ENCODE measurements at places on chromosomes 2 and 18.

- DNase-seq, result no peak
These were observed 28.8 kb upstream of the GPR55 start for GRCh38 chr2:230953845-230954244.

GRCh38 chr18:45844938-45845337, 19.5 kb downstream of the SIGLEC15 start:
- DNase-seq, result no peak

DNA sequence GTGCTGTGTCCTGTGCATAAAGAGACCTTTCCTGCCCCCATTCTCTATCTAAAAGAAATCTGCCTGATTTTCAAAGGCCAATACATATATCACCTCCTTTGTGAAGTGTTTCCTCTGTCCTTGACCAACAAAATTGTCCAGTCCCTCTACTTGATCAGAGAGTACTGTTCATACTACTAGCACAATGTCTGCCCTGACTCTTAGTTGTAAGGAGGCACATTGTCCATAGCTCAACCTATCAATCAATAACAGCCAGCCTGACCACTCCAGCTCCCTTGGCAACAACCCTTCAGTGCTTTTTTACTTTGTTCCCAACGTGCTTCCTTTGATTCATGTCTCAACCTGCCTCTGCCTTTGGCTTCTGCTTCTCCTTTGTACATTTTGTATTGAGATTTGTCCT, 398.9 kb downstream of the TRIB2 start:
- DNase-seq, result no peak

DNA sequence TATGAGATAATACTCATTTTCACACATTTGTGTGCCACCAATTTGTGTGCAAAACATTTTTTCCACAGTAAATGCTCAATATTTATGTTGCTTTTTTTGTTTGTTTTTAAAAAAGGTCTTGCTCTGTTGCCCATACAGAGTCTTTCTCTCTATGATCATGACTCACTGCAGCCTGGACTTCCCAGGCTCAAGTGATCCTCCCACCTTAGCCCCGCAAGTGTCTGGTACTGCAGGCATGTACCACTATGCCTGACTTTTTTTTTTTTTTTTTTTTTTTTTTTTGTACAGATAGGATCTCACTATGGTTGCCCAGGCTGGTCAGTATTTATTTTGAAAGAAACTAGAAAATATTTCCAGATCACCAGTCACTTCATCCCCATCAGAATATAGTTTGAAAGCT, 297.8 kb upstream of the GYPC start:
- DNase-seq, result no peak

- no peak for DNase-seq
These were observed 113.7 kb downstream of the NAB1 start for GRCh38 chr2:190762566-190762965.

DNA sequence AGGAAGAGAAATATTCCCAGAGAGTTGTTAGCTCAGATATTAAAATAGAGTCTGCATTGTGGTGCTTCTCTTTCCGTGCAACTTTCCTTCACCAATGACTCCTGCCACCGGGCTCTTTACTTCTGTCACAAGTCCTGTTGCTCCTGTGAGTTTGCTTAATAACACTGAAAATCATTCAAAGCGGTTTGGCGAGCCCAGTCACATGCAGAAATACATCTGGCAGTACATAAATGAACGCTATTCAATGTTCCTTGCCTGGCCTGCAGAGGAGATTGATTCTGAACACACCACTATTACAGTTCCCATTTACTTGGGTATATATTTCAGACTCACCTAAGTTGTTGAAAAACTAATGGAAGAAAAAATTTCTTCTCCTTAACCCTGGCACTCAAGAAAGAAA, 276.6 kb downstream of the ZNF521 start:
- no peak for DNase-seq

GRCh38 chr2:9232886-9233285, 26.3 kb downstream of the ASAP2 start:
- no peak for DNase-seq

DNA sequence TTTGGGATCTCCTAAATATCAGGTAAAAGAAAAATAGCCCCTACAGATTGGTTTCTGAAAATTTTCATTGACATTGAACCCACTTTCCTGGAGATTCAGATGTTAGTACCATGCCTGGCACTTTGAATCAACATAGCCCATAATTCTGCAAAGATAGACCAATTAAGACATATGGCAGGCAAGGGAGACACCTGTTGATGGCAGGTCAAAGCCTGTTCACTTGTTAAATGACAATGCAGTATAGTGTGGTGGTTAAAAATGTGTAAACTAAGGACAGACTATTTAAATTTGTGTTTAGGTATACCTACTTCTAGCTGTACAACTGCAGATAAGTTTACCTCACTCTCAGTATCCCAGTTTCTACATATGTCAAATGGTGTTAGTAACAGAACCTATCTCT, 178.1 kb upstream of the MMADHC start:
- no peak for DNase-seq

- DNase-seq, result no peak
These were observed 9.5 kb upstream of the ZBTB7C start for GRCh38 chr18:48418539-48419276.

DNA sequence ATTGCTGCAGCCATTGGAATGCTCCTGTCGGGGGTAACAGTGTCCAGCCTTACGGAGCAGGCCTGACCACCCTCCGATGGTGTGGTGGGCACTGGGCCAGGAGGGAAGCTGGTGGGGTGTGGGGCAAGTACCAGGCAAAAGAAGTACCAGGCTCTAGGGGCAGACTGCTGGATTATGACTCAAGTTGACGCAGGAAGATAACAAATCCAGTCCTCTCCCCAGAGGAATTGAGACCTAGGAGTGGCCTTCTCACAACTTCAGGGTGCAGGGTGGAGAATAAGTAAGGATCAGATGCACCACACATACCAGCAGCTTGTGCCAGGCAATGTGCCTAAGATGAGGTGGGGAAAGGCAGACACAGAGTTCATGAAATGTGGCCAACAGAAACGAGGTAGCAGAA, 37.9 kb downstream of the SEMA4F start:
- no peak for DNase-seq

DNA sequence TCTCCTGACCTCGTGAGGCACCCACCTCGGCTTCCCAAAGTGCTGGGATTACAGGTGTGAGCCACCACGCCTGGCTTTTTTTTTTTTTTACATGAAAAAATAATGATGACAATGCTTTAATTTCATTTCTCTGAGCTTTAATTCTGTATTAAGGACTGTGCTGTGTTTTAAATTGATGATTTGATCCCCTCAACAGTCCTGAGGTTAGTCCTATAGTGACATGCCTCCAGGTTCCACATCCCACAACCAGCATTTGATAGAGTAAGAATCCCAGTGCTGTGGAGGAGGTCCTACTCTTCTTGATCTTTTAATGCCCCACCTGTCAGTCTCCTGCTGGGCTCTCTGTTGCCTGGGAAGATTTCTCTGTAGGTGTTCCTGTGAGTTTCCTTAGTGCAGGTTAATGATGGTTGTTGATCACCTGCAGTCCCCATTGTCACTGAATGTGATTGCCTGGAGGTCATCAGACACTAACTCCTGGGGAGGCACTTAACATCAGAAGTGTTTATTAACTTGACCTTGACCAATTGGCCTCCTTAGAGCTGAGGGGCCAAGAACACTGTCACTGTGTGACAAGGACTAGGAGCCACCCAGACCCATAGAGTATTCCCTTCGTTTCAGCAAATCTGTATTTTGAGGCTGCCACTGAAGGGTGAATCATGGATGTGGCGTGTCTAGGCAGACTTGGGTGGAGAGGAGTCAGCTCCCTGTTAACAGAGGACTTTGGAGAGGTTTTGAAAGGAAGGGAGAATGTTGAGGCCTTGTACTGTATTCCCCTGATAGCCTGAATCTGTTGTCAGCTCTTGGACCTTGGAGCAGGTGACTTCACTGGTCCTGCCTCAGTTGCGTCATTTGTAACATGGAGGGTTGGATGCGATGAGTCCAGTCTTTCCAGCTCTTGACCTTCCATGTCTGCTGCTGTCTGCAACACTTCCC, 11.5 kb downstream of the ASAP2 start:
- no peak for DNase-seq

DNA sequence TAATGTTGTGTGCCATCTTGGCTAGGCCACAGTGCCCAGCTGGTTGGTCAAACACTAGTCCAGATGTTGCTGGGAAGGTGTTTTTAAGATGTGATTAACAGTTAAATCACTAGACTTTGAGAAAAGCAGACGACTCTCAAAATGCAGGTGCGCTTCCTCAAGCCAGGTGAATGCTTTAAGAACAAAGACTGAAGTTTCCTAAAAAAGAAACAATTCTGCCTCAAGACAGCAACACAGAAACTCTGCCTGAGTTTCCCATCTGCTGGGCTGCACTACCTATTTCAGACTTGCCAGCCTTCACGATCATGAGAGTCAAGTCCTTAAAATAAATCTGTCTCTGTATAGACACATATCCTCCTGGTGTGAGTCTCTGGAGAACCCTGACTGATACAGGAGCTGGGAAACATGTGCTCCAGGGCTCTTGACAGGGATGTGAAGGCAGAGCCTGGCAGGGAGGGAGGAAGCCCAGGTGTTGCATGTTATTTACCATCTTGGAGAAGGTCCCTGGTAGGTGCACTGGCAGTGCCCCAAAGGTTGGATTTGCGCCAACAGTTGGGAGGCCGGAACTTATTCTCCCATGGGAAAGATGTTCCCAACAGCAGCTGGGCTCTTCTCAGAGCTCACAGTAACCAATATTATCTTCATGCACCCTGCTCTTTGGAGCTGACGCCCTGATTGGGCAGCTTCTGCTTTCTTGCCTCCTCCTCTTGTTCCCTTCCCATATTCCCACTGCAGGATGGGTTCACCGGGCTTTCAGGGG, 43.9 kb downstream of the ST6GAL2 start:
- no peak for DNase-seq

- no peak for DNase-seq
These were observed 90.3 kb downstream of the CLHC1 start for GRCh38 chr2:55141572-55142413.

GRCh38 chr18:498931-499775, 1.3 kb downstream of the COLEC12 start:
- DNase-seq, result no peak

- DNase-seq, result no peak
These were observed 68.9 kb upstream of the FZD7 start for GRCh38 chr2:201964631-201965206.

- DNase-seq, result no peak
These were observed 315.5 kb downstream of the RPRM start for GRCh38 chr2:153163055-153163454.

- no peak for DNase-seq
These were observed 70.6 kb downstream of the DAW1 start for GRCh38 chr2:227942021-227942420.

DNA sequence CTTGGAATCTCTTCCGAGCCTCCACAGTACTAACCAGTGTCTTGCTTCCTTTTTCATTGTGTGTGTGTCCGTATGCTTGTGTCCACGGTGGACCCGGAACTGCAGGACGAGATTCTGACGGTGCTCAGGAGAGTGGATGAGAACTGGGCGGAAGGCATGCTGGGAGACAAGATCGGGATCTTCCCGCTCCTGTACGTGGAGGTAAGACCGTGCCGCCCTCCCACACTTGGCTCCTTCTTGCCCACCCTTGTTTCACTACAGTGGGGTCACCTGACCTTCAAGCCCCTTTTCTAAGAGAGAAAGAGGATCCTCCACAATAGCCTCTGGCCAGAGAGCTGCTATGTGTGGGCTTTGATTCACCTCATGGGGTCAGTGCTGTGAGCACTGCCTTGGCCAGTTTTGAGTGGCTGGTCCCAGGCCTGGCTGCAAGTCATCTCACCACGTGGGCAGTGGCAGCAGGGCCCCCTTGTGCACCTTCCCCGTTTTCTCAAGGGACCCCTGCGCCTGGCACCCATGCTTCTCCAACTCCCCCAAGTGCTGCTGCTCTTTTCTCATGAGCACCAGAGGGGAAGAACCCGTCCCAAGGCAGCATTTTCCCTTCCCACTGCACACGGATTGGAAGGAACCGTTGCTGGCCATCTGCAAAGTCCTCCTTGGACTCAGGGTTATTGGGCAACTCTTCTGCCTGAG, 242.1 kb downstream of the SEPTIN10 start:
- DNase-seq, result no peak

- DNase-seq, result no peak
These were observed 467 bp downstream of the PUM2 start for GRCh38 chr2:20350041-20350712.

DNA sequence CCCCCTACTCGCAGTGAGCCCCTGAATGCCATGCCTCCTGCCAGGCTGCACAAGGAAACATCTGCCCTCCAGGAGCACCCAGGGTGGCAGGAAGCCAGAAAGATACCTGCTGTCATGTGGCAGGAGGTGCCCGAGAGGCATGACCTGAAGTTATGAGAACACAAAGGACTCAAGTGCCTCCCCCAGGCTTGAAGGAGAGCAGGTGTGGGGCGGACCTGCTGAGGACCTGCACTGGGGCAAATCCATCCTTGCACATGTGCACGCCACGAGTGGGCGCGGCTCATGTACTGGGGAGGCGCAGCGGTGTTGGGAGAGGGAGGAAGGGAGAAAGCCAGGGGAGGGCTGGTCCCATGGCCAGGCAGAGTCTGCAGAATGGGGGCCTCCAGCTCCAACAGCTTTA, 26.9 kb downstream of the SDC1 start:
- no peak for DNase-seq

GRCh38 chr2:40654346-40654745, 202.5 kb upstream of the SLC8A1 start:
- DNase-seq, result no peak

Data from GM12878 (cell line).